Heart right ventricle (tissue), 16 donors: ENCODE measurements at places on chromosomes 6 and 20. TPM values are rescaled to one million over a fixed set of nuclear protein-coding genes. Genes with fewer than 3 reads are reported as not detected.

GRCh38 chr6:226516-227073 is 65.7 kb upstream of the DUSP22 start:
- no peak for DNase-seq

- DNase-seq, result no peak
Measured at GRCh38 chr6:118700531-118700930, 49.1 kb upstream of the CEP85L start.

GRCh38 chr20:4765681-4766080 is 44.0 kb downstream of the PRND start:
- no peak for DNase-seq

- peak; percentile 59 for DNase-seq
Measured at GRCh38 chr6:68967549-68968300, 332.6 kb downstream of the ADGRB3 start.

GRCh38 chr6:129451187-129451586 is 258.8 kb downstream of the ARHGAP18 start:
- DNase-seq, result no peak

DNA sequence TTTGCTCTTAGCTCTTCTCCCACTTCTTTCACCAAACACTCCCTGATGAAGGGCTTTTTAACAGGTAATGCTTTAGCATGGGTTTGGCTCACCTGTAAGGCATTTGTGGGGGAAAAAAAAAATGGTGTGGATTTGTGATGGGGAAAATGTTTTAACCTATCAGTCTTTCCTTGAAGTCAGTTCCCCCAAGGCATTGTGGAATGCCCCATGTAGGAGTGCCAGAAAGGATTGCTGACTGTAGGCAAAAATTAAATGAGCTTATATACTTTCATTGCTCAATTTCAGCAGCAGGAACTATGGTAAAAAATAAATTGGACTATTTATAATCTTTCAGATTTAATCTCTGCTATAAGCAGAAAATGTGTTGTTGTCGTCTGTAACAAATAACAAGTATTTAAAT is 10.6 kb upstream of the SASH1 start:
- DNase-seq, result no peak

DNA sequence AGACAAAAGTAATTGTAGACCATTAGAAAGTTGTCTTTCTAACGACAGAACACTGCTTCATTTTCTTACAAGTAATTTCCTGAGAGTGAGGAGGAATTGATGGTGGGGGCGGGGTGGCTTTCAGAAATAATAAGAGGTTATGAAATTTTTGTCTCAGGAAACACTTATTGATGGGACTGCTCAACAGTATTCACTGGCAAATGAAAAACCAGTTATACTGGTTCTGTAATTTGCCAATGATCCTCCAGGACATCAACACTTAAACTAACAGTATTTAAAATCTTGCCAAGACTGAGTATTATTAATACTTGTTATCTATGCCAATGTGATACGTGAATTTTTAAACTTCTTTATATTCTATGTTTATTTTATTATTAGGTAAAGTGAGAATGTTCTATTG is 41.8 kb upstream of the FUT9 start:
- DNase-seq, result no peak

DNA sequence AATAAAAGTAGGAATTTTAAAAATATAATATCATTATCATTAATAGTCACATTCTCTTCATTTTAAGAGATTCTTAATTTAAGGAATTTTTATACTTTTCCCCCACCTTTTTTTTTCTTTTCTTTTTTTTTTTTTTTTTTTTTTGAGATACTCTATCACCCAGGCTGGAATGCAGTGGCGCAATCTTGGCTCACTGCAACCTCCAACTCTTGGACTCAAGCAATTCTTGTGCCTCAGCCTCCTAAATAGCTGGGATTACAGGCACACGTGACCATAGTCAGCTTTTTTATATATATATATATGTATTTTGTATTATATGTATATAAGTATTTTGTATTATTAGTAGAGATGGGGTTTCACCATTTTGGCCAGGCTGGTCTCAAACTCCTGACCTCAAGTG is 457.7 kb downstream of the CDKAL1 start:
- no peak for DNase-seq

DNA sequence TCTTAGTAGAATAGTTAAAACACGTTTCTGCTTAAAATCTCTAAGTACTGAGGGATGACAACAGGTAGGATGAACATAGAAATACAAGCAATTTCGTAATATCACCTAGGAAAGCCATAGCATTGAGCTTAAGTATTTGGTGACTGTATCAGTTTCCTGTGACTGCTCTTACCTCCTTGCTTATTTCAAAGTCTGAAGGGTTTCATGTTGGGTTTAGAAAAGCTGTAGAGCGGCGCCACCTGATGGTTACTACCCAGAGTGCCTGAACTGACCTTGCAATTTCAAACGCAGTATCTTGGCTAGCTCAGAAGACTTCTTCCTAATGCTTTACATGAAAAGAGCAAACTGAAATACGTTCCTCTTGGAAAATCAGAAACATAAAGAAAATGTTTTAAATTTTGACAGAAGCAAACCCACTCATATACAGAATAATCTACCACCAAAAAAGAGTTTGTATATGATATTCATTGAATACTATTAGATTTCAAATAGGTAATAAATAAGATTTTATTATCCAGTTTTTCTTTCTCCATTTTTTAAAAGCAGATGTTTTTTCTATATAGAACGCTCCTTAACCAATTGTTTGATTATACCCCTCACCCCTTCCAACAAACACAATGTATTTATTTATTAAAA is 82.3 kb upstream of the RIPOR2 start:
- DNase-seq, result peak; percentile 41

GRCh38 chr6:125868678-125869395 is 78.1 kb downstream of the NCOA7 start:
- peak; percentile 63 for DNase-seq

- no peak for DNase-seq
Measured at GRCh38 chr6:15550546-15551123, 112.2 kb downstream of the DTNBP1 start.

DNA sequence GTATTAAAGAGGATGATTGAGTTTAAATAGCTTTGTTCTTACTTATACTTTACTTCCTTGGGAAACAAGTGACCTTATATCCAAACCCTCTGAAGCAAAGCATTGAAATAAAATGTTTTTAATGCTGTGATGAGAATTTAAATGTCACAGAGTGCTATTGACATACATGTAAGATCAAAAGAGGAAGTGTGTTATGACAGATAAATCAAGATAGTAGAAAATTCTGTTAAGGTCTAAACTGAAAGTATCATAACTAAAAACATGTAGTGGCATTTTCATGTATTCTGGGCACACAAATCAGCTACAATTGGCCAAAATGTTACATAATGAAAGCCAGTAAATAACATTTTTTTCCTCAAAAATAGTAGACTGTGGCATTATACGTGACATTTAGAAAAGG is 318.0 kb downstream of the GRIK2 start:
- no peak for DNase-seq

DNA sequence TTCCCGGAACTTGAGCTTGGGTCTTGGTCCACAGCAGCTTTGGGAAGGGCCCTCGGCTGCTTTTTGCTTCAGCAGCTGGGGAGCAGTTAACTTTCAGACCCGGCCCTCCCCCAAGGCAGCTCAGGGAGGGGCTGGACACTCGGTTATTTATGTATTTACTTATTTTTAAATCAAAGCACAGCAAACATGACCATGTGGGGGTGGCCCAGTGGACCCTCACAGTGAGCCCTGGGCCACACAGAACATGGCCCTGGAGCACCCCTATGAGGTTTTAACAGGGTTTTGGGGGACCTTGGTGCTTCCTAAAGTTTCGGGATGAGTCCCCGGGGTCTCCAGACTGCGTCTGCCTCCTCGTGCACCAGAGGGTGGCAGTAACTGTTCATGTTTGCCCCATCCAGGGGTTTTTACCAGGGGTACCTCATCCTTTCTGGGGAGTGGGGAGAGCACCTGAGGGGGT is 26.6 kb upstream of the NPBWR2 start:
- DNase-seq, result no peak

GRCh38 chr6:88381289-88381642 is 215.1 kb upstream of the CNR1 start:
- no peak for DNase-seq

DNA sequence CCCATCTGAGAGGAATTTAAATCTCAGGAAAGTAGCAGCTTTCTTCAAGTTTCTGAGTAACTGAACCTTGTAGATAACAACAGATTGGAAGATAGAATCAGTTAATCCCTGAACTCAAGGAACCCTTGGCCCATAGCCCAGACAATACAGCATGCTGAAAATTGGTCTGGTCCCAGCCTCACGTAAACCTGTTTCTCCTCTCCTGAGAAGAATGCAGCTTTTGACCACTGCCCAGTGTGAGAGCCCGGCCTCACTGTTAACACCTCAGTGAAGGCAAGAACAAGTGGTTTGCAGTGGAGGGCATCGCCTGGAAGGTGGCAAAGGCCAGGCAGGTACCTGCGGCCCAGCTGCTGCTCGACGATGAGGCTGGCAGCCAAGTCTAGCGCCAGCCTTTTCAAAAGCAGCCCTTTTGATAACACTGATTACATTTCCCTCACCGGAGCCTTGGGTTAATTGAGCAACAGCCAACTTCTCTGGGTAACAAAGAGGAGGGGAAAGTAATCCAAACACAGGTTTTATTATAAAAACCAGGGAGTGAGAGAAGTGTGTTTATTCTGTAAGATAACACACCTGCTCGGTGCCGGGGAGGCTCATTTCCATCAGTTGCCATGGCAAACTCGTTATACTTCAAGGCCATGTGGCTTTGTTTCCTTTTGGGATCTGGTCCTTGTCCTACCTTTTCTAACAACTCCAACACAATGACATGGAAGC is 54.0 kb downstream of the TRAF3IP2 start:
- DNase-seq, result no peak

GRCh38 chr6:41877051-41877680 is 18.0 kb downstream of the USP49 start:
- no peak for DNase-seq

- DNase-seq, result no peak
Measured at GRCh38 chr6:15892369-15892768, 229.5 kb upstream of the DTNBP1 start.

GRCh38 chr6:142841915-142842314 is 103.1 kb downstream of the HIVEP2 start:
- no peak for DNase-seq

DNA sequence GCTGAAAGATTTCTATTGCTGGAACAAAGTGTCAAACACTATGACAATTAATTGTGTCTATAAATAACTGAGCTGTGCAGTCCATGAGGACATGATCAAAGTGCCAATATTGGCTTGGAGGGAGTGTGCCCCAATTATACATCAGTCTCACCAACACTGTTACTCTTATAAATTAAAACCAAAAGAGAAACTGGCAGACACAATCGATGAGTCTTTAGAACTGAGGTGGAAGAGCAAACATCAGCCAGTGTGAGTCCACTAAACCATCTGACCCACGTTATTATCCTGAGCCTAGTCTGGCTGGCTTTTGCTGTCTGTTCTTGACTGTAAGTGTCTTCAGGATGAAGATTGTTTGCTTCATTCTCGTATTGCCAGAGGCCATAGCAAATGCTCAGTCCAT is 98.9 kb downstream of the OLIG3 start:
- no peak for DNase-seq

DNA sequence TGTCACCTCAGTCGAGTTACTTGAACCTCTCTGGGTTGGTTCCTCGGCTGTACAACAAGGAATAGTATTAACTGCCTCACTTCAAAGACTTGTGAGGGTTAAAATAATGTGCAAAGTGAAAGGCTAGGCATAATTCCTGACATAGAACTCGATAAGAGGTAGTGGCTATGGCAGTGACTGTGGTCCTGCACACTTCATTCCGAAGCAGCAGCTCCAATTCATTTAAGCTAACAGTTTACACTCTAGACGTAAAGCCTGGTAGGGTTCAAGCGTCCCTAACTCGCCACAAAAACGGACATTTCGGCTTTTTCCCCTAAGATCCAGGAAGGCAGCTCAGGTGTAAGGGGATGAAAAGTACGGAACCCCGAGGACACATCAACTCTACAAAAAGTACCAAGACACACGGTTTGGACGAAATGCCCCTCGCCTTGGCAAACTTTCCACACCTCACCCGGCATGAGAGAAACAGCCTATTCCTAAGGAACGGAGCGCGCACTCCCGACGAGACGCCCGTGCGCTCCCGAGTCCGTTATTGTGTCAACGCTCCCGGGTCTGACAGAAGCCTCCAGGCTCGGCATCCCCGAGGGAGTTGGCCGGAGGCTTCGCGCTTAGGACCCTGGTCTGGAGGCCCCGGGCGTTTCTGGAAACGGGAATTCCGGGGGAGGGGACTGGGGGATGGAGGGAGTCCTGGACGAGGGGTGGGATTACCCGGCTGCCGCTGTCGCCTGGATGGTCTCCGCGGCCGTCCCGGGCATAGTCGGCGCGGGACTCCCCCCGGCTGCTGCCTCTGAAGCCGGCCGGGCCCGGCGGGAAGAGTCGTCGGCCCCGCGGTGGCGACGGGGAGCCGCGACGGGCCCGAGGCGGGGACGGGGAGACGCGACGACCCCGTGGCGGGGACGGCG is 937 bp downstream of the ZNF318 start:
- peak; percentile 53 for DNase-seq

- DNase-seq, result peak; percentile 60
Measured at GRCh38 chr6:16760516-16761470, at the start of gene ATXN1. TSS of gene ATXN1 (minus strand) at chr6:16761460.

GRCh38 chr6:140566781-140567277 is 1192.4 kb upstream of the CITED2 start:
- peak; percentile 15 for DNase-seq

DNA sequence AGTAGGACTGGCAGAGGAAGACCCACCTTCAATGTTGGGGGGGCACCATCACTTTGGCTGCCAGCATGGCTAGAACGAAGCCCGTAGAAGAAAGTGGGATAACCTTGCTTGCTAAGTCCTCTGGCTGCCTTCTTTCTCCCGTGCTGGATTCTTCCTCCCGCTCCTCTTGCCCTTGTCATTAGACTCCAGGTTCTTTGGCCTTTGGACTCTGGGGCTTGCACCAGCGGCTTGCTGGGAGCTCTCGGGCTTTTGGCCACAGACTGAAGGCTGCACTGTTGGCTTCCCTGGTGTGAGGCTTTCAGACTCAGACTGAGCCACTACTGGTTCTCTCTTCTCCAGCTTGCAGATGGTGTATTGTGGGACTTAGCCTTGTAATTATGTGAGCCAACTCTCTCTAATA is 28.2 kb downstream of the GSTA2 start:
- no peak for DNase-seq

GRCh38 chr20:60057866-60058807 is 99.9 kb downstream of the CDH26 start:
- DNase-seq, result peak; percentile 28

Gene RNF144B
- polyA plus RNA-seq, result 8.3 TPM

Gene KCNS1
- 0.04 TPM for polyA plus RNA-seq

Gene IGF2R
- polyA plus RNA-seq, result 21.1 TPM

Gene HCRTR2
- polyA plus RNA-seq, result not detected

Gene NKAPL
- 9.7 TPM for polyA plus RNA-seq

Gene DYNLT2
- polyA plus RNA-seq, result 3.4 TPM

Gene PRND
- not detected for polyA plus RNA-seq

Gene CDH26
- 2.4 TPM for polyA plus RNA-seq

Gene RSPO3
- 0.20 TPM for polyA plus RNA-seq

Gene CDSN
- polyA plus RNA-seq, result 0.15 TPM

Gene SPAG4
- polyA plus RNA-seq, result 8.7 TPM

Gene TPD52L2
- 50.6 TPM for polyA plus RNA-seq

Gene DEFB121
- not detected for polyA plus RNA-seq
